ENCODE measurements at places on chromosomes 12 and 14.

DNA sequence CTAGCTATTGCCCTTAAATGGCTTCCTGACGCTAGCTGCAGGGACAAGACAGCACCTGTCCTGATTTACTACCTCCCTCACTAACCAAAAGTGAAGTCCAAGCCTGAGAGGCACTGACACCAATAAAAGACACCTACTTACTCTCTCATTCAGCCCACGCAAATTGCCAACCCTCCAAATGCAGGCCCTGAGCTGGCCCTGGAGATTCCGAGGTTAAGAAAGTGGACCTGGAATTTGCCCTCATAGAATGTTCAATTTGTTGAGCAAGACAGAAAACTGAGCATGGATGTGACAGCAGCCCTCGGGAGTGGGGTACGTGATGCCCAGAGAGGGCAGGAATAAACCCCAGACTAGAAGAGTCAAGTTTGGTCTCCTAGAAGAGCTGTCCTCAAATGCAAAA is 16.4 kb downstream of the SERPINA3 start:
- no peak for DNase-seq

DNA sequence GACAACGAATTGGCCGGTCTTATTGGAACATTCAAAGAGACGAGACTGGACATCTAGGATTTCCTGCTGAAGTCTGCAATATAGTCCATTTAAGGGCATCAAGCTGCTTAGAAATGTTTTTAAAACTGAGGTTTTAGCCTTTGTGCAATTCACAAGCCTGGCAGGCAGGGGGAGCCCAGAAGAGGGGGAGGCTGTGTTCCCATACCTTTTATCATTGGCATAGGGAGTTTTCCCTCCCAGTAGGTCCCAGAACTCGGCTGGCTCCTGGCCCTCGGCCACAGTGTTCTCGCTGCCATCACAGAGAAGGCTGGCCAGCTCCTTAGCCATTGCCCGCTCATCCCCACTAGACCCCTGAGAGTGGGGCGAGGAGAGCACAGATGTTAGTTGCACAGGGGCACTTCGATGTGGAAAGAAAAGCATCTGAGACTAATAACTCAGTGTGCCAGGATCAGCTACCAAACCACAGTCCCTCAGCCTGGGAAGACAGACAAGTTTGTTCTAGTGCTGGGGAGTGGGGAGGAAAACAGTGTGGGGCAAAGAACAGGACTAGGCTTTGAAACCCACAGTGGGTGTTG is 15.1 kb downstream of the AVIL start:
- DNase-seq = no peak

DNA sequence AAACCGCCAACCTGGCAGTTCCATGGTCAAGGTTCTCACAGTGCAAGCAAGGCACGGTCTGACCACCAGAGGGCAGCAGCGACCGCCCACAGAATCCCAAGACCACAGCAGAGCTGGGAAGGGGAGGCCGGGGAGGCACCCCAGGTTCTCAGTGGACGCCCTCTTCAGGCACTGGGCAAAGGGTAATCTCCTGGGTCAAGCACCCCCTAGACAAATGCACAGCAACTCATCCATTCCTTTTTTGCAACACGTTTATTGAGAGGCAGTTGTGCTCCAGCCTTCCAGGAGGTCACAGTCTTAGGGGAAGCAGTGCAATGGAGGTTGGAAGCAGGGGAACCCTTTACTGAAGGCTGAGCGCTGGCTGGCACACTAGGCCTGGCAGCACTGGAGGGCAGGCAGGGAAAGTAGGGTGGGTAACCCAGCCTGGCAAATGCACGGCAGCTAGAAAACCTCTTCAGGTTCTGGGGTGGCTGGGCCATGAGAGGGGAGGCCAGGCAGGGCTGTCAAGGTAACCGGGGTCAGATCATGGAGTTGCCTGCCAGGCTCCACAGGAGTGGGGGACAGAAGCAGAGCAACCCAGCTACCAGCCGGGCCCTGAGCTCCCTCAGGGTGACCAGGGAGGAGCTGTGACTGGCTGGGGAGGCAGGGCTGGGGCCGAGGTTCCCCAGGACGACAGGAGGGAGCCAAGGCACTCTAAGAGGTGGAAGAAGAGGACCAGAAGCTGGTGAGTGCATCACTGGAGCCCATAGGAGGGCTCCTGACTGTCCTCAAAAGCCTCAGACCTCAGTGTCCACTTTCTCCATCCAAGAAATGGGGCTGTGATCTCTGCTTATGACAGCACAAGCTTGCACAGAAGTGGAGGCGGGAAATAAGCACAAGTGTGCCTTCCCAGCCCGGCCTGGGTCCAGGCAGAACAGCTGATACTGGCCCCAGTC is 1.8 kb upstream of the RHOF start:
- peak; percentile 93 for DNase-seq

- no peak for DNase-seq
Observed at GRCh38 chr12:6062757-6063735, 61.4 kb downstream of the VWF start.

- DNase-seq = no peak
Observed at GRCh38 chr12:24625103-24625502, 323.8 kb downstream of the BCAT1 start.

DNA sequence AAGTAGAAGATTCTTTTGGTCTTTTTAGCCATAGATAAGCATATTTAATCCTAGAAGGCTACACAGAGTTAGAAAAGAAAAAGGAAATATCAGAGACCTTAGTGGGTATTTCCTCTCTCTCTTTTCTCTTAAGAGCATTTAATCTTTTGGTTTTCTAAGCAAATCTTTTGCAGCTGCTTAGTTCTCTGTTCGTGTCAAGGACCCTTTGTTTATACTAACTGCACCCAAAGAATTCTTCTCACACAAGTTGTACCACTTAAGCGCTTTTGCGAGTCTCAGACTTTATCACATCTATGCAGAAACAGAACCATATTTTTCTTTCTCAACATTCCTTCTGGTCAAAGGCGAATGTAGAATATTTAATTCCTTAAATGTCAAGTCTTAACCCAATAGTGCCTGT is 17.9 kb upstream of the NID2 start:
- DNase-seq = no peak

GRCh38 chr14:89266754-89267153 is 150.3 kb downstream of the FOXN3 start:
- no peak for DNase-seq

DNA sequence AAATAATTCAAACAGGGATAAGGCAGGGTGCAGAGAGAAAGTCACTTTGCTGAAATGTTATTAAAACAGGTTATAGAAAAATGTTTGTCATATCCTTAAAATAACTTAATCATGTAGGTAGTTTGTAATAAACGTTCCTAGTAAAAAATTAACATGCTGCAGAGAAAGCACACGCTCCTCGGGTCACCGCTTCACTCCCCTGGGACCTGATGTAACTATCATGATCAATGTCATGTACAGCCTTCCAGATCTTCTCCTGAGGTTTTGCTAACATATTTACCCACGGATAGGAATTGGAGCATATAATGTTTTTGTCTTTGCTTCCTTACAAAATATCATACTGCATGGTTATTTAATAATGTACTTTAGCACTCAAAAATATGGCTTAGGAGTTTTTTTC is 285.1 kb upstream of the TMEM132C start:
- no peak for DNase-seq

DNA sequence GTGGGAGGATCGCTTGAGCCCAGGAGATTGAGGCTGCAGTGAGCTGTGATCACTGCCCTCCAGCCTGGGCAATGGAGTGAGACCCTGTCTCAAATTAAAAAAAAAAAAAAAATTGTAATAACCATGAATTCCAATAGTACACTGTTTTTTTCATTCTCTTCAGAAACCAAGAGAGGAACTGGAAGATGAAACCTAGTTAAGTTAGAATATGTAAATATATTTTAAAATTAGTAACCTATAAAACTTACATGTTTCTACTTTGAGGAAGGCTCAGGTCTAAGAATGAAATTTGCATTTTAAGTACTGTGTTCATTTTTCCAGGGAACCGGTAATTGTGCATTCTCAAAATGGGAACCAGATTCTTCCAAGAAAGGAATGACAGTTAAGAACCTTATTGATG is 18.8 kb downstream of the KNTC1 start:
- no peak for DNase-seq

- DNase-seq = peak; percentile 88
Observed at GRCh38 chr12:112121780-112122565, 3.4 kb upstream of the TRAFD1 start.

GRCh38 chr12:119676022-119676421 is 8.1 kb downstream of the PRKAB1 start:
- DNase-seq = no peak

- DNase-seq = peak; percentile 85
Observed at GRCh38 chr14:35878272-35879150, 52.4 kb downstream of the BRMS1L start.

DNA sequence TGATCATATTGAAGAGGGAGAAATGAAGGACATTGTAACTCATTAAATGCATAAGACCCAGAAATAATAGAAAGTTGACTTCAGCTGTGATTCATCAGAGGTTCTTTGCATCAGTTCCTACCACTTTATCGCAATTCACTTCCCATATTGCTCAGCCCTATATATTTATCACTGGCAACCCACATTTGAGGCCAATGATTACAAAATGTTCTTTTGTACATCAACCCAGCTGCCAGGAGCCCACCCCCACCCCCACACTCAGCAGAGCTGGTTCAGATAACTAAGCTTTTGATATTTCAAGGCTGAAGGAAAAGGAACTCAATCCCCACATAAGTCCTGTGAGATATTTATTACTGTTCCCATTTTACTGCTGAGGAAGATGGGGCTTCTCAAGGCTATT is 51.2 kb upstream of the TMPO start:
- no peak for DNase-seq

GRCh38 chr12:47362126-47362705 is 282.5 kb upstream of the AMIGO2 start:
- no peak for DNase-seq

DNA sequence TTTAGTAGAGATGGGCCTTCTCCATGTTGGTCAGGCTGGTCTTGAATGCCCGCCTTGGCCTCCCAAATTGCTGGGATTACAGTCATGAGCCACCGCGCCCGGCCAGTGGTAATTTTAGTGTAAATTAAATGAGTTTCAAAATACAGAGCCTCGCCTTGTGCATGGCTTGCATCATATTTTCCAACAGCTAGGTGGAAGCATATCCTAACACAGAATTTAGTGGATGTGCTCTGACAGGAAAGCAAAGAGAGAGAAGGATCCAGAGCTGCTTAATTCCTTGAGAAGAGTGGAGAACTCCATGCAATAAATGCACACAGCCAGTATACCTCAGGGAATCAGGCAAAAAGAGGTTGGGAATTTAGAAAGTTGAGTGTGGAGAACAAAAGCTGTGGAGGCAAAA is 2.5 kb downstream of the OR6C2 start:
- DNase-seq = no peak

DNA sequence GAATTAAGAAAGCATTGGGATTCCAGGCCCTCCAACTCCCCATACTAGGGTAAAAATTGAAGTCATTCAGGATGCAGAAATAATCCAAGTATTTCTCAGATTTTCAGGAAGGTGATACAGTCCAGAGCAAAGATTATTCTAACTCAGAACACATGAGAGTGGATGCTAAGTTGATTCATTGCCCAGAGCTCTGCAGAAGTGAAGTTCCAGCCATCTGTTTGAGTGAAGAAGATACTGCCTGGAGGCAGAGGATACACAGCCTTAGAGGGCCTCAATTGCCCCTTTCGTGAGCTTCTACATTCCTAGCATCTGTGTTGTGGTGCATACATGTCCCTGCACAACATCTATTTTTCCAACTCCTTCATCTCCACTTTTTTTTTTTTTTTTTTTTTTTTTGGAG is 36.9 kb upstream of the SMUG1 start:
- no peak for DNase-seq

- DNase-seq = peak; percentile 89
Observed at GRCh38 chr12:95336387-95337067, 118.9 kb downstream of the VEZT start.

GRCh38 chr12:6384499-6385436 is 806 bp downstream of the LTBR start:
- DNase-seq = no peak

- no peak for DNase-seq
Observed at GRCh38 chr14:104294628-104294982, 156.2 kb downstream of the KIF26A start.

GRCh38 chr14:76774821-76775694 is 13.8 kb downstream of the VASH1 start:
- no peak for DNase-seq

DNA sequence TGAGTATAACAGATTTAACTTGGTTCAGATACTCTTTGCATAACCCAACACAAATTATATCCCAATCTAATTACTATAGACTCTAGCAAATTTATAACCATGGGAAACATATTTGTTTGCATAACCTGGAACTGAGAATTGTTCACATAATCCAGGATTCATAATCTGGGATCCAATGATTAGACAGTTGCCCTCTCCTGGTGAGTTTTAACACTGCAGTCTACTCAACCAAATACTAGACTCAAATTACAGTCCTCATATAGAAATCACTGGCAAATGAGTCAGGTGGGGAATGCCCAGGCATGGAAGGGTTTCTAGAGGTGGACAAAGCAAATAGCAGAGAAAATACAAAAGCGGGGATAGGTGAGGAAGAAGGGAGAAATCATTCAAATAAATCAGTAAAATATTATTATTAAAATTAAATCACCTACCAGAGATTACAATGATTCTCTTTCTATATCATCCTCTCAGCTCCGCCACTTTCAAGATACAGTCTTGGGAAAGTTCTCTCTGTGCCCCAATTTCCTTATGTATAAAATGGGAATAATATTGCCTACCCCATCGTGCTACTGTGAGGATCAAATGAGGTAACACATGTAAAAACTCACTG is 9.4 kb downstream of the GCH1 start:
- DNase-seq = peak; percentile 58

GRCh38 chr12:90970911-90971310 is 15.9 kb upstream of the CCER1 start:
- no peak for DNase-seq

DNA sequence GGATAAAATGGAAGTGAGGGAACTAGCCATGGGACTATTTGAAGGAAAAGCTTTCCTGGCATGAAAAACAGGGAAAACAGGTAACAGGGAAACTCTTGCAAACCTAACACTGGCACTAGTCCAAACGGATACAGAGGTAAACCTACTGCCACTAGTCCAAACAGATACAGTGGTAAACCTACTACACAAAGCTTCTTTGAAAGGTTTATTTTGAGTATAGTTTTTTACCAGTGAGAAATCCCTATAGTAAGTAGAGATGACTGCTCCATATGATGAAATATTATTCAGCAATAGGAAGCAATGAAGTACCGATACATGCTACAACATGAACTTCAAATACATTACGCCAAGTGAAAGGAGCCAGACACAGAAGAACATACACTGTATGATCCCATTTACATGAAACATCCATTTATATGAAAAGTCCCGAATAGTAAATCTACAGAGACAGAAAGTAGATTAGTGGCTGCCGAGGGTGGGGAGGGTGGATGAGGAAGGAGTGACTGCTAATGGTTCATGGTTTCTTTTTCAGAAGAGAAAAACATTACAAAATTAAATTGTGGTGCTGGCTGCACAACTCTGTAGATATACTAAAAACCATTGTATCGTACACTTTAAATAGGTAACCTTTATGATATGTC is 25.5 kb downstream of the SPTLC2 start:
- no peak for DNase-seq
